Cardiac fibroblast (primary cell): ENCODE measurements at places on chromosomes 6 and 20.

- no peak for DNase-seq
Observed at GRCh38 chr6:153997221-153997620, 41.8 kb upstream of the OPRM1 start.

GRCh38 chr6:28747631-28748157 lies 176.1 kb downstream of the TRIM27 start:
- DNase-seq, result peak; percentile 61

GRCh38 chr20:17841751-17842215 lies 126.8 kb downstream of the SNX5 start:
- DNase-seq, result peak; percentile 63

- DNase-seq, result no peak
Observed at GRCh38 chr20:15603978-15604805, 969.1 kb downstream of the KIF16B start.

GRCh38 chr6:89216411-89216810 lies 747 bp downstream of the GABRR1 start:
- DNase-seq, result no peak
